T-helper 17 cell (primary cell): ENCODE measurements at places on chromosomes 4 and X. TPM values are rescaled to one million over a fixed set of nuclear protein-coding genes. Genes with fewer than 3 reads are reported as not detected.
A peak's percentile ranks its signal among the peaks of the same experiment; 100 is the strongest.

Gene RNF128
- not detected for total RNA-seq

Gene RTL9
- not detected for total RNA-seq

Gene TMEM144
- 0.50 TPM for total RNA-seq

Gene CNGA1
- total RNA-seq = not detected

Gene CXCL8
- 16.2 TPM for total RNA-seq

DNA sequence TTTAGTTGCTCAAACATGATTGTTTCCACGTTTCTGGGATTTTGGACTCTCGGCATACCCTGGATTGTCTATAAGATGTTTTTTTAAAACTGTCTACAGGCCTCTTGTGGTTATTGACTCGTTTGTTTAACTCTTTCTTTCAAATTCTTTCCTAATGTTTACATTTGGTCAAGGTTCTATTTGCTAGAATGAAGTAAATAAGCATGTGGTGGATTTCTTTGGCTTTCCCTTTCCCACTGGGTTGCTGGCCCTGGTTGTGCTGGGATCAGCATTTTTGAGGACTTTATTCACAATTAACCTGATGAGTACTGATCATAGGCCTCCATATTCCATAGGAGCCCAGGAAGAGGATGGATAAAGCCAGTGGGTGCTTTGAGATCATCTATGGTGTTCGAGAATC is 11.1 kb upstream of the GPR101 start:
- H3K27me3 ChIP-seq = no peaks in the 10 kb centered on the region
- no peak overlapping the region for H3K4me3 ChIP-seq
- no peak overlapping the region for H3K27ac ChIP-seq
- no peaks in the 10 kb centered on the region for H3K4me1 ChIP-seq
- no peaks in the 10 kb centered on the region for H3K36me3 ChIP-seq

DNA sequence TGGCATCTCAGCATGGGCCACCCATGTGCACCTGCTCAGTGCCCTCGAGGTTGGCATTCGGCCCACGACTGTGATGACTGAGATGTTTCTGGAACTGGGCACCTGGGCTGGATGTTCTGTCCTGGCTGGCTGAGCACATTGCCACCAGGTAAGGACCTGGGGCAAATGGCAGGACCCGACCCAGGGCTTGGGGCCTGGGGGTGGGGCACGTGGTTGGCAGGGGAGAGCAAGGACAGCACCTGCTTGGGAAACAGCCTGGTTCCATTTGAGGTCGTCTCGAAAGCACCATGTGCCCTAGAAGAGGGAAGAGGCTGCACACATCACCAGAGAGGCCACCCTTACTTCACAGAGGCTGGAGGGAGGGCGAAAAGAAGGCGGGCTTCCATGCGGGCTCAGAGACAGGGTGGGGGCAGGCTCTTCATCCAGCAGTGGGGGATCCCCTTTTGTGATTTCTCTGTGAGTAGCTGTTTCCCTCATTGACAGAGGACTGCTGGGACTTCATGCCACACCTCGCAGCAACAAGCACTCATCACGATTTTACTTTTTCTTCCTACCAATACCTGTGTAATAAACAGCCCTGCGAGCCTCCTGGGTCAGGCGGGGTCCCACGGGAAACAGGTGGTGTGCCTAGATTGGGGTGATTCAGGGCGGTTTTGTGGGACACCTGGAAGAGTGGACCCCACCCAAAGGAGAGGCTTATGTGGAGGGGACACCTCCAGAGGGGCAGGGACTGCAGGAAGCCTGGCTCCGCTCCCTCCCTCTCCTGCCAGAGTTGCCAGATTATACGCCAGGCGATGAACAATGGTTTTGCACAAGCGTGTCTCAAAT is 12.0 kb downstream of the TMEM187 start:
- H3K27ac ChIP-seq = peak overlapping the region; percentile 89
- peaks cover 24% of the 10 kb centered on the region for H3K4me1 ChIP-seq
- no peaks in the 10 kb centered on the region for H3K27me3 ChIP-seq
- H3K4me3 ChIP-seq = peak overlapping the region; percentile 87

DNA sequence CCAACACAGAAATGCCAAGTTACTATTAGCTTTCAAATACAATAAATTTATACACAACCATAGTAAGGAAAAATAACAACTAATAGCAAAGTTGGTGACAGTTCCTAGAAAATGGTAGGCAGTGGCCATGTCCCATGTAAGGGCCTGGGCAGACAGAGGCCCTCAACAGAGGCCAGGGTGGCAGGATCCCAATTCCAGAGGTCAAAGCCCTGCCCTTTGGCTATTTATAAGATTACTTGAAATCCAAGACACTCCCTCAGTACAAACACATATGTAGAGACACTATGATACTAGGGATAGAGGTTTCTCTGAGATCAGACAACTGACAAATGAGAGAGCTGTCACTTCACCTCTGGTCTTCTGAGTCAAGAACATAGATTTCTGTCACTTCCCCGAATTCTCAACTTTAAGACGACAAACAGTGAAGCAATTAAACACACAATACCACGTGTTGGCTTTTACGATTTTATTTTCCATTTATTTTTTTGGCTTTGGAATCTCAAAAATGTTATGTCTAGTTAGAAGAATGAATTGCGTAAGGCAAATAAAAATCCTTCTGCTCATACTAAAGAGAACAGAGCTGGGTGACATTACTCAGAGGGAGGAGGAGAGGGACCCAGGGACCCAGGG is 16.3 kb upstream of the MAOB start:
- H3K27ac ChIP-seq = no peak overlapping the region
- no peaks in the 10 kb centered on the region for H3K27me3 ChIP-seq
- H3K4me3 ChIP-seq = no peak overlapping the region
- no peaks in the 10 kb centered on the region for H3K36me3 ChIP-seq

GRCh38 chr4:108119199-108119800 is 49.4 kb downstream of the LEF1 start:
- H3K4me3 ChIP-seq = peak overlapping the region; percentile 63
- DNase-seq = no peak
- no peaks in the 10 kb centered on the region for H3K27me3 ChIP-seq
- H3K27ac ChIP-seq = peak overlapping the region; percentile 97
- H3K4me1 ChIP-seq = peaks cover 64% of the 10 kb centered on the region
- H3K36me3 ChIP-seq = peaks cover 2% of the 10 kb centered on the region

GRCh38 chr4:56655209-56655626 is 25.9 kb downstream of the HOPX start:
- peaks cover 34% of the 10 kb centered on the region for H3K27me3 ChIP-seq
- H3K27ac ChIP-seq = peak overlapping the region; percentile 86
- peaks cover 51% of the 10 kb centered on the region for H3K4me1 ChIP-seq

- no peaks in the 10 kb centered on the region for H3K27me3 ChIP-seq
- H3K4me3 ChIP-seq = no peak overlapping the region
- DNase-seq = no peak
- H3K36me3 ChIP-seq = no peaks in the 10 kb centered on the region
- no peak overlapping the region for H3K27ac ChIP-seq
- no peaks in the 10 kb centered on the region for H3K4me1 ChIP-seq
These were observed 16.5 kb upstream of the SOX3 start for GRCh38 chrX:140521393-140521792.

- no peak for DNase-seq
- no peaks in the 10 kb centered on the region for H3K27me3 ChIP-seq
- H3K4me3 ChIP-seq = no peak overlapping the region
- H3K36me3 ChIP-seq = no peaks in the 10 kb centered on the region
These were observed 7.4 kb upstream of the BRS3 start for GRCh38 chrX:136480383-136480782.

- H3K27me3 ChIP-seq = peaks cover 2% of the 10 kb centered on the region
- DNase-seq = no peak
- H3K4me3 ChIP-seq = peak overlapping the region; percentile 97
- H3K27ac ChIP-seq = peak overlapping the region; percentile 92
- peaks cover 22% of the 10 kb centered on the region for H3K4me1 ChIP-seq
- peaks cover 6% of the 10 kb centered on the region for H3K36me3 ChIP-seq
These were observed 1.9 kb upstream of the PPP3CA start for GRCh38 chr4:101348995-101349800.

GRCh38 chrX:9873952-9874351 is 87.7 kb downstream of the SHROOM2 start:
- peak; percentile 12 for DNase-seq
- H3K36me3 ChIP-seq = no peaks in the 10 kb centered on the region
- H3K4me1 ChIP-seq = peaks cover 3% of the 10 kb centered on the region
- H3K4me3 ChIP-seq = no peak overlapping the region
- peaks cover 14% of the 10 kb centered on the region for H3K27me3 ChIP-seq

GRCh38 chrX:16629909-16630308 is 20.0 kb upstream of the S100G start:
- H3K27ac ChIP-seq = no peak overlapping the region
- H3K27me3 ChIP-seq = no peaks in the 10 kb centered on the region
- H3K4me1 ChIP-seq = no peaks in the 10 kb centered on the region

DNA sequence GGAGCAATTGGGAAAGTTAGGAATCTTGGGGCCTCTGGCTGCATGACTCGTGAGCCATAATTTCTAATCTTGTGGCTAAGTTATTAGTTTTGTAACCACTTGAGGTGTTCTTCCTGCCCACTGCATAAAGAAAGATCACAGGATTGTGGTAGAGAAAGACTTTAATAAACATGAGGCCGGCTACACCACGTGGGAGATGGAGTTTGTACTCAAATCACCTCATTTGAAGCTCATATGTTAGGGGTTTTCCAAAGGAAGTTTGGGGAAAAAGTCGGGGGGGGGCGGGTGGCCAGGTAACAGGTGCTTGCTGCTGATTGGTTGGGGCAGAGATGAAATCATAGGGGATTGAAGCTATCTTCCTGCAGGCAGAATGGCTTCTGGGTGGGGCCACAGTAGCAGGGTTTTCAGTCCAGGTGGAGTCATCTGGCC is 287.8 kb downstream of the ZNF674 start:
- H3K27ac ChIP-seq = no peak overlapping the region
- DNase-seq = no peak
- no peaks in the 10 kb centered on the region for H3K4me1 ChIP-seq
- H3K27me3 ChIP-seq = no peaks in the 10 kb centered on the region
- H3K4me3 ChIP-seq = no peak overlapping the region
- no peaks in the 10 kb centered on the region for H3K36me3 ChIP-seq

DNA sequence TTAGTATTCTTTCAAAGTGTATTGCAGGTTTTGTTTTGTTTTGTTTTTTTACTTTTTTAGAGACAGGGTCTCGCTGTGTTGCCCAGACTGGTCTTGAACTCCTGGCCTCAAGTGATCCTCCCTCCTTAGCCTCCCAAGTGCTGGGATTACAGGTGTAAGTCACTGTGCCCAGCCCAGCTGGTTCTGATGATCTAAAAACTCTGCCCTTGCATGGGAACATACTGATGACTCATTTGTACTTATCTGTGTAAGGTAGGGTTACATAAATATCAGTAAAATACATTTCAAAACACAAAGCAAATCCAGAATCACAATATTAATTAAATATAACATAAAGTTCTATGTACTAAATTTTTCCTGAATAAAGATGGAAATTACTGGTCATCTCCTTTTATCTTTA is 7.4 kb upstream of the SLC9B1 start:
- H3K27ac ChIP-seq = no peak overlapping the region
- no peak overlapping the region for H3K4me3 ChIP-seq
- no peak for DNase-seq
- H3K36me3 ChIP-seq = peaks cover 18% of the 10 kb centered on the region
- no peaks in the 10 kb centered on the region for H3K27me3 ChIP-seq

GRCh38 chrX:19761554-19762295 is 125.7 kb downstream of the SH3KBP1 start:
- H3K4me1 ChIP-seq = peaks cover 40% of the 10 kb centered on the region
- peak overlapping the region; percentile 87 for H3K27ac ChIP-seq
- H3K27me3 ChIP-seq = no peaks in the 10 kb centered on the region
- H3K36me3 ChIP-seq = no peaks in the 10 kb centered on the region

DNA sequence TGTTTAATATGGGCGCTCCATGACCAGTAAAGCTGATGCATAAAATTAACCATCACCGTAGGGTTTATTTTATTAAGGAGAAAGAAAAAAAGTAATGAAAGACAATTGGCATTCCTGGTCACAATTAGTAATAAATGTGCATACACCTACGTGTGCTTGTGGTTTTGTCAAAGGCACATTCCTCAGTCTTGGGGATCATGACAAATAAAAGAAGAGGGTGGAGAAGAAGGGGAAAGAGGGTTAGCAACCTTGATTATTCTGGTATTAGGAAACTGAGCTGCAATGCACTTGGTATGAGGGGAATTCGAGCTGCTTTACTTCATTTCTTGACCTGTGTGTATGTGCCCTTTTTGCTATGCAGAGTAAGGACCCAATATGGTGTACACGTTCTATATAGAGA is 1798.3 kb upstream of the PCDH7 start:
- no peak for DNase-seq
- no peak overlapping the region for H3K4me3 ChIP-seq
- H3K27me3 ChIP-seq = no peaks in the 10 kb centered on the region
- no peaks in the 10 kb centered on the region for H3K4me1 ChIP-seq
- H3K36me3 ChIP-seq = no peaks in the 10 kb centered on the region

- no peak overlapping the region for H3K4me3 ChIP-seq
- peaks cover 4% of the 10 kb centered on the region for H3K4me1 ChIP-seq
- no peak overlapping the region for H3K27ac ChIP-seq
- no peak for DNase-seq
- H3K27me3 ChIP-seq = no peaks in the 10 kb centered on the region
- H3K36me3 ChIP-seq = peaks cover 3% of the 10 kb centered on the region
These were observed 13.3 kb downstream of the TFE3 start for GRCh38 chrX:49029876-49030275.

- no peak for DNase-seq
- no peaks in the 10 kb centered on the region for H3K27me3 ChIP-seq
- peak overlapping the region; percentile 59 for H3K27ac ChIP-seq
- H3K4me3 ChIP-seq = peak overlapping the region; percentile 28
- H3K4me1 ChIP-seq = peaks cover 49% of the 10 kb centered on the region
These were observed 53.7 kb upstream of the TADA2B start for GRCh38 chr4:6989331-6989923.

DNA sequence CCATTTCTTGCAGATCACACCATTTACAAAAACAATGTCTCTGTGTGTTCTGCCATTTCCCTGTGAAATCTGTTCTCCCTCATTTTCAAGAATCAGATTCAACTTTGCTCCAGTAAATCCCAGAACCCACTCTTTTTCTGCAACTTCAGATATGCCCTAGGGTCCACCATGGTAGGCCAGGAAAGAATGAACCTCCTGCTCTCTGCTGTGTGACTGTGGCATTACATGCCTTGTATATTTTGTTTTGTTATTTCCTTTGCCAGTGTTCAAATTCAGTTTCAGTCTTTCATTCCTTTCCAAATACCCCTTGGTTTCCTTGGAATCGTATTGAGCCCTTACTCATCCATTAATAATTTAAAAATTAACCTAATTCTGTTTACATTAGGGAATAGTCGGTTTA is 290.2 kb upstream of the VCX start:
- no peaks in the 10 kb centered on the region for H3K4me1 ChIP-seq
- H3K27me3 ChIP-seq = no peaks in the 10 kb centered on the region
- DNase-seq = no peak

DNA sequence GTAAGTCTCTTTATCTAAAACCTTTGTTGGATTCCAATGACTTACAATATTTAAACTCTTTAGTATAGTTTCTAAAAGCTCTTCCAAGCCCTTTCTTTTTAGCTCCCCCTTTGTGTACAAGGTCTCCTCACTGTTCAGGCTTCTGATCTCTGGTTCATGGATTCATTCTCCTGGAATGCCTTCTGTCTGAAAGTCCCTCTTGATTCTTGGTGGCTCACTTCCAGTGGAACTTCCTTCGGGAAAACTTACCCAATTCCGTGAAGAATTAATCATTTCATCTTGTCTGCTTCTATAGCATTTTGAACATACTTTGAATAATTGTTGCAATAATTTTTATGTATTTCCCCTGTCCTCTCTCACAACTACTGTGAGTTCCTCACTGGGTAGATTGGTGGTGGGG is 3.6 kb downstream of the ARHGAP24 start:
- H3K4me3 ChIP-seq = no peak overlapping the region
- H3K27me3 ChIP-seq = peaks cover 23% of the 10 kb centered on the region
- H3K36me3 ChIP-seq = no peaks in the 10 kb centered on the region
- no peaks in the 10 kb centered on the region for H3K4me1 ChIP-seq
- no peak for DNase-seq
- no peak overlapping the region for H3K27ac ChIP-seq
